ENCODE measurements at places on chromosomes 3 and 15.

GRCh38 chr3:51382076-51382745 lies 2.9 kb upstream of the MANF start:
- no peak for DNase-seq

GRCh38 chr3:61561374-61562041 lies at the start of gene PTPRG:
Gene PTPRG, plus strand, starts transcription at chr3:61561571. Its CDS starts 717 bp downstream, at chr3:61562288.
- DNase-seq, result peak; percentile 76

- no peak for DNase-seq
These were observed 66.7 kb upstream of the SNRK start for GRCh38 chr3:43219616-43220015.

- DNase-seq, result no peak
These were observed 60.9 kb downstream of the TGFBR2 start for GRCh38 chr3:30667280-30667651.

DNA sequence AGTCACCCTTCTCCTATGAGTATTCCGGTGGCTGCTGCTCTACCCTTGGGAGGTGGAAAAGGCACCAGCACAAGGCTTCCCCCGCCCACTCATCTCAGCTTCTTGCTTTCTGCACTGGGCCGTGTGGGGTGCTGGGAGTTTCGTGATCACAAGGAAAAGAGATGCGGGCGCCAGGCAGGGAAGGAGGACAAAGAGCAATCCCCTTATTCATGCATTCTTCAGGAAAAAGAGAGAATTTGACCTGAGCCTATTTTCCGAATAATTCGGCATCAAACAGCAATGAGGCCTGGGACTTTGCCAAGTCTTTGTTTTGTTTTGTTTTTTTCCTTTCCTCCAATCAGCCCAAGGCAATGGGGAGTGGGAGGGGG lies 102.2 kb upstream of the LPP start:
- DNase-seq, result no peak

- DNase-seq, result no peak
These were observed 534.2 kb upstream of the ALCAM start for GRCh38 chr3:104832530-104832929.
